ENCODE measurements at places on chromosomes 3 and 15. TPM values are rescaled to one million over a fixed set of nuclear protein-coding genes. Genes with fewer than 3 reads are reported as not detected.
A peak's percentile ranks its signal among the peaks of the same experiment; 100 is the strongest.

- no peaks in the 10 kb centered on the region for H3K27me3 ChIP-seq
- H3K4me3 ChIP-seq, result no peak overlapping the region
- no peaks in the 10 kb centered on the region for H3K4me1 ChIP-seq
- no peak overlapping the region for H3K27ac ChIP-seq
- H3K36me3 ChIP-seq, result peaks cover 16% of the 10 kb centered on the region
Observed at GRCh38 chr3:33681667-33682066, 36.4 kb downstream of the CLASP2 start.

- no peak for DNase-seq
- H3K36me3 ChIP-seq, result no peaks in the 10 kb centered on the region
- peaks cover 43% of the 10 kb centered on the region for H3K4me1 ChIP-seq
- peaks cover 17% of the 10 kb centered on the region for H3K27me3 ChIP-seq
- H3K4me3 ChIP-seq, result no peak overlapping the region
- H3K27ac ChIP-seq, result no peak overlapping the region
Observed at GRCh38 chr3:59774000-59774399, 724.2 kb upstream of the CFAP20DC start.

- peaks cover 7% of the 10 kb centered on the region for H3K27me3 ChIP-seq
- H3K4me1 ChIP-seq, result no peaks in the 10 kb centered on the region
- no peak for DNase-seq
- no peaks in the 10 kb centered on the region for H3K36me3 ChIP-seq
- H3K27ac ChIP-seq, result no peak overlapping the region
- no peak overlapping the region for H3K4me3 ChIP-seq
Observed at GRCh38 chr3:134769287-134769868, 25.7 kb upstream of the EPHB1 start.

DNA sequence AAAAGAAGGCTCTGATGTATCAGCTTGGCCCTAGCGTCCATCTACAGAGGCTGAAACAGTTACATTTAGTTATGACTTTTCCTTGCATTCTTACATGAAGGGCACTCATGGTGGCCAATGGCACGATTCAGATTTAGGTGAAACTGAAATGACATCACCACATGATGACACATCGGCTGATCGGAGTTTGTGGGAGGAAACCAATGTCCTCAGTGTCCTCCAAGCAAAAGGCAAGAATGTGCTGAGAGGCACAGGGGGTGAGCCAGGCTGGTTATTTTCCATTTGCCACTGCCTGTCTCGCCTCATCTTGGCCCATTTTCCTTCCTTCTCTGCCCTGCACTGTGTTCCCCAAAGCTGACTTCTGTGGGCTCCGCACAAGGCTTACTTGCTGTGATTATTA, 34.4 kb downstream of the TARS3 start:
- no peak overlapping the region for H3K27ac ChIP-seq
- peak; percentile 33 for DNase-seq
- no peaks in the 10 kb centered on the region for H3K27me3 ChIP-seq
- peaks cover 2% of the 10 kb centered on the region for H3K36me3 ChIP-seq
- no peak overlapping the region for H3K4me3 ChIP-seq

DNA sequence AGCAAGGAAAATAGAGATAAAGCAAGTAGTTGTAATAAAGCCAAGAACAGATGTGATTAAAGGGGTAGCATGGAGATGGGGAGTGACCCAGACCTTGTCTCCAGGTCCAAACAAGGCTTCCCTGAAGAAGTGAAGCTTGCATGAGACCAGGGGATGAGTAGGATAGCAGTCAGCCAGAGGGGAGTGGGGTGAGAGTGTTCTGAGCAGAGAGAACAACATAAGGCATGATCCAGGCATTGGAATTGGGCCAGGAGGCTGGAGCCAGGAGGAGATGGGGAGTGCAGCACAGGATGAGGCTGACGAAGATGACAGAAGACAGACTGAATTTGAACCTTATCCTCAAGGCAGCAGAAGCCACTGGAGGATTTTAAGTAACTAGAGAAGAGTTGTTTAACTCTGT, 7.2 kb downstream of the TMOD2 start:
- no peak overlapping the region for H3K4me3 ChIP-seq
- H3K36me3 ChIP-seq, result no peaks in the 10 kb centered on the region
- no peaks in the 10 kb centered on the region for H3K4me1 ChIP-seq
- H3K27ac ChIP-seq, result no peak overlapping the region
- peaks cover 1% of the 10 kb centered on the region for H3K27me3 ChIP-seq

GRCh38 chr3:116135457-116136085, 309.7 kb downstream of the LSAMP start:
- no peaks in the 10 kb centered on the region for H3K27me3 ChIP-seq
- no peak overlapping the region for H3K27ac ChIP-seq
- no peak for DNase-seq
- H3K36me3 ChIP-seq, result no peaks in the 10 kb centered on the region
- no peaks in the 10 kb centered on the region for H3K4me1 ChIP-seq

- H3K27me3 ChIP-seq, result no peaks in the 10 kb centered on the region
- H3K36me3 ChIP-seq, result peaks cover 4% of the 10 kb centered on the region
- no peak overlapping the region for H3K4me3 ChIP-seq
- H3K27ac ChIP-seq, result no peak overlapping the region
- H3K4me1 ChIP-seq, result no peaks in the 10 kb centered on the region
Observed at GRCh38 chr3:109413049-109413448, 75.7 kb upstream of the DPPA4 start.

DNA sequence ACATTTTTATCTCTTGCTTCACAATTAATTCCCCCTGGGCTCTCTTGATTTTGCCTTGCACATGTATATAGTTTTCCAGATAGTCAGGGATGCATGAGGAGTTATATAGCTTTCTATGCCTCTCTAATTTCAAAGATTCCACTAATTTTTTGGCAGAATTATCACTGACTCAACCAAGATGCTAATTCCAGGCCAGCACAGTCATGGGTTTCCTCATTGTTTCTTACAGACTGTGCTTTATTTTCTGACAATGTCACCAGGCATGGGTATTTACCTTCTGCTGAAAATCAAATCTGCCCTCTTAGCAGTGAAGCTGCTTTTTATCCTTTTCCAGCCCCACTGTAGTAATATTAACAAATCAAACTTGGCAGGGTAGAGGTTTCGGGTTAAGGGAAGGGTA, 1520.6 kb upstream of the CADM2 start:
- no peaks in the 10 kb centered on the region for H3K27me3 ChIP-seq
- H3K27ac ChIP-seq, result no peak overlapping the region

DNA sequence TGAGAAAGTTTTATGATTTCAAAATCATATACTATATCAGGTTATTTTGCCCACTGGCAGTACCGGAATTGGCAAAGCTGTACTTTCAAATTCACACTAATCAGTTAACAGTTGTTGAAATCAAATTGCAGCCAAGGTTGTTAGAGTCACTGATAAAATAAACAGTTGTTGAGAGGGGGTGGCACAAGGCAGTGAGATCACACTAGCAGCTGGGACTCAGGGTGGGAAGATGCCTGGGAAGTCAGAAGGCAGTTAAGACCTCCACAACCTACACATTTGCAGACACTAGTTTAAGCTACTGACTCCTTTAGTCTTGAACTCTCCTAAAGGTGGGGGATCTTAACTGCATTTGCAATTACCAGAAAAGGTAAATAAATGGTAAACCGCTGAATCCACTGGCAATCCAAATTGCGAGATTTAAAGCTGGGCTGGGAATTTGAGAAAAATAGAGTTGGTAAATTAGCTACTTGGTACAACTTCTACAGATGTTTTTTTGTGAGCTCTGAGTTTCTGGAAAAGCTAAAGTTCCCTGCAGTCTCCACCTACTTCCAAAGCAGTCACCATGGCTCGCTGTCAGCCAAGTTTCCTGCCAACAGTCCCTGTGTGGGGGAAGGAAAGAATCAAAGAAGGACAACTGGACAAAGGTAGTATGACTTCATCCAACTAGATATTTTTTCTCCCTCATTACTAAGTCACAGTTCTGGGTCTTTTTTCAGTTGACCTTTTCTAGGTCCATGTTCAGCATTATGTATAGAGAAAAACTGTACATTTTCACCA, 105.7 kb downstream of the ZNF385D start:
- no peaks in the 10 kb centered on the region for H3K4me1 ChIP-seq
- H3K27me3 ChIP-seq, result no peaks in the 10 kb centered on the region
- H3K36me3 ChIP-seq, result peaks cover 2% of the 10 kb centered on the region
- DNase-seq, result no peak
- no peak overlapping the region for H3K4me3 ChIP-seq

DNA sequence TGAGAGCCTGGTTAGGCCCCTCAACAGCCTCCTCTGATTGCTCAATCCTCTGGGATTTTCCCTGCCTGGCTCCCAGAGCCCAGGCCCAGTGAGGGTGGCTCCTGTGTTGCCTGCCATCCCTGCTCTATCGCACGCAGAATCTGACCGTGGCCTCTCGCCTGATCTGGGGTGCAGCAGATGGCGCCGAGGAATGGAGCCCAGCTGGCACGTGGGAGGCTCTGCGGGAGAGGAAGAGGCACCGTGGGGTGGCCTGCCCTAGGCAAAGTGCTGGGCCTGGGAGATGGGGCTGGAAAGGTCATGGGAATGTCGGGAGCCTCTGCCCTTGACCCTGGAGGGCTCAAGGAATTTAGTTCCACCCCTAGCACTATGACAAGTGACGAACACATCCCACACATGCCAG, 10.3 kb downstream of the SV2B start:
- no peaks in the 10 kb centered on the region for H3K4me1 ChIP-seq
- no peak for DNase-seq
- no peak overlapping the region for H3K27ac ChIP-seq

DNA sequence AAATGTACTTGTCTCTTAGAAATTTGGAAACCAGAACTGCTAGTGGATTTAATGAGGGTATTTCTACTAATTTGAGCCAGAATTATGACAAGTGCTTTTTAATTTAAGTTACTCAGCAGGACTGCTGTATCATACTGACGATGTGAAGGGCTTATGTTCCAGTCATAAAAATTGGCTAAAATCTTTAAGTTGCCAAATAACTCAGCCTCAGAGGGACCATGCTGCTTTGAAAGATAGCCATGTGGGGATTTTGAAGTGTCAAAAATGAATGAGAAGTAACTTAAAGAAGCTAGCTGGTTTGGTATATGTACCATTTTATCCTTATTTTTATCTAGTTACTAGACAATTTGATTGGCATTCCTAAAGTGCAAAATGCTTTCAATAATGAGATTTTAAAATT, 545.0 kb downstream of the DIPK2A start:
- H3K36me3 ChIP-seq, result no peaks in the 10 kb centered on the region
- H3K27me3 ChIP-seq, result no peaks in the 10 kb centered on the region
- no peak for DNase-seq
- no peak overlapping the region for H3K27ac ChIP-seq

The CELF6 gene
- total RNA-seq, result 0.65 TPM

The CLRN1 gene
- total RNA-seq, result not detected
